ENCODE measurements at places on chromosomes 3 and 15. TPM values are rescaled to one million over a fixed set of nuclear protein-coding genes. Genes with fewer than 3 reads are reported as not detected.
A peak's percentile ranks its signal among the peaks of the same experiment; 100 is the strongest.

GRCh38 chr15:83762367-83762766 is 108.4 kb downstream of the ADAMTSL3 start:
- no peak for DNase-seq
- no peak overlapping the region for H3K4me3 ChIP-seq
- H3K4me1 ChIP-seq: no peaks in the 10 kb centered on the region

Gene CAMKV
- not detected for total RNA-seq

- no peak overlapping the region for H3K4me3 ChIP-seq
- H3K27ac ChIP-seq: peak overlapping the region; percentile 71
- DNase-seq: peak; percentile 60
- peaks cover 5% of the 10 kb centered on the region for H3K36me3 ChIP-seq
Measured at GRCh38 chr3:42556089-42556632, 25.6 kb downstream of the SEC22C start.

Gene NR1I2
- total RNA-seq: 0.21 TPM

GRCh38 chr3:113501597-113501996 is 13.4 kb downstream of the SPICE1 start:
- peaks cover 3% of the 10 kb centered on the region for H3K36me3 ChIP-seq
- H3K4me1 ChIP-seq: no peaks in the 10 kb centered on the region
- no peak overlapping the region for H3K4me3 ChIP-seq
- no peak overlapping the region for H3K27ac ChIP-seq
- no peak for DNase-seq

Gene SYNPR
- not detected for total RNA-seq

DNA sequence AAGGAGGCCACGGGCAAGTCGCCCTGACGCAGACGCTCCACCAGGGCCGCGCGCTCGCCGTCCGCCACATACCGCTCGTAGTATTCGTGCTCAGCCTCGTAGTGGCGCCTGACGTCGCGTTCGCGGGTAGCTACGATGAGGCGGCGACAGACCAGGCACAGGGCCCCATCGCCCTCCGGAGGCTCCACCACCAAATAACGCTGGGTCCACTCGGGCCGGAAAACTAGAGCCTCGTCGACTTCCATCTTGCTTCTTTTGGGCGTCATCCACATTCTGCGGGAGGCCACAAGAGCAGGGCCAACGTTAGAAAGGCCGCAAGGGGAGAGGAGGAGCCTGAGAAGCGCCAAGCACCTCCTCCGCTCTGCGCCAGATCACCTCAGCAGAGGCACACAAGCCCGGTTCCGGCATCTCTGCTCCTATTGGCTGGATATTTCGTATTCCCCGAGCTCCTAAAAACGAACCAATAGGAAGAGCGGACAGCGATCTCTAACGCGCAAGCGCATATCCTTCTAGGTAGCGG is at the start of gene EPM2AIP1:
Gene EPM2AIP1 (minus strand): TSS at position 326 of the 520 bp plus-strand sequence. CDS start 54 bp downstream, at position 272.
- H3K36me3 ChIP-seq: peaks cover 6% of the 10 kb centered on the region
- H3K4me1 ChIP-seq: peaks cover 51% of the 10 kb centered on the region
- peak within 1 kb of the TSS; percentile 92 for H3K4me3 ChIP-seq
- no peaks in the 10 kb centered on the region for H3K27me3 ChIP-seq
